Foreskin keratinocyte (primary cell): ENCODE measurements at places on chromosomes 12 and 14. TPM values are rescaled to one million over a fixed set of nuclear protein-coding genes. Genes with fewer than 3 reads are reported as not detected.

The PLEKHH1 gene
- 3.5 and 3.8 TPM in 2 replicates for total RNA-seq

The SART3 gene
- 50.0 and 54.9 TPM in 2 replicates for total RNA-seq

The TPH2 gene
- not detected in 2 replicates for total RNA-seq

The KLHL33 gene
- total RNA-seq: not detected in 2 replicates

The SLC25A47 gene
- total RNA-seq: not detected in 2 replicates

The RPS6KL1 gene
- total RNA-seq: 2.8 and 3.1 TPM in 2 replicates

The AICDA gene
- not detected in 2 replicates for total RNA-seq

The TTLL5 gene
- 25.3 and 29.6 TPM in 2 replicates for total RNA-seq

The SDSL gene
- total RNA-seq: 1.2 and 3.4 TPM in 2 replicates

The KLRB1 gene
- total RNA-seq: not detected in 2 replicates

The RPGRIP1 gene
- not detected in 2 replicates for total RNA-seq

The ERP27 gene
- total RNA-seq: 0.07 TPM in 2 replicates

The CFAP54 gene
- 0.78 and 0.85 TPM in 2 replicates for total RNA-seq

The CCDC197 gene
- not detected in 2 replicates for total RNA-seq

The FKBP4 gene
- 86.0 and 108 TPM in 2 replicates for total RNA-seq

The GNB3 gene
- total RNA-seq: 2.1 and 2.9 TPM in 2 replicates

The TMEM132C gene
- total RNA-seq: not detected in 2 replicates

The PAPLN gene
- 2.0 and 3.9 TPM in 2 replicates for total RNA-seq

The CYP46A1 gene
- total RNA-seq: 0.04 TPM in 1 of 2 replicates, not detected in the other

The GSG1 gene
- not detected in 2 replicates for total RNA-seq

The ATXN2 gene
- total RNA-seq: 34.4 and 34.7 TPM in 2 replicates

The RDH12 gene
- 0.07 TPM in 1 of 2 replicates, not detected in the other for total RNA-seq

The RNASE2 gene
- total RNA-seq: not detected in 2 replicates

The OAS3 gene
- total RNA-seq: 143 and 185 TPM in 2 replicates

The TBC1D30 gene
- 0.31 and 0.39 TPM in 2 replicates for total RNA-seq

The PMCH gene
- not detected in 2 replicates for total RNA-seq

The CACNA2D4 gene
- total RNA-seq: 0.10 and 0.11 TPM in 2 replicates

The LPAR5 gene
- total RNA-seq: 9.8 and 13.4 TPM in 2 replicates

The HPD gene
- total RNA-seq: not detected in 2 replicates

The CPNE8 gene
- 12.2 and 13.5 TPM in 2 replicates for total RNA-seq

The OTOGL gene
- total RNA-seq: not detected in 2 replicates

The IL26 gene
- not detected in 2 replicates for total RNA-seq

The PELI2 gene
- 0.14 TPM in 1 of 2 replicates, not detected in the other for total RNA-seq

The ARHGDIB gene
- total RNA-seq: 80.7 and 136 TPM in 2 replicates

The RAB35 gene
- 35.5 and 35.7 TPM in 2 replicates for total RNA-seq

The SERPINA10 gene
- not detected in 2 replicates for total RNA-seq

The SCN8A gene
- total RNA-seq: 1.3 and 6.1 TPM in 2 replicates

The LRRIQ1 gene
- 0.60 and 1.0 TPM in 2 replicates for total RNA-seq

The POTEM gene
- total RNA-seq: not detected in 2 replicates
